ENCODE measurements at places on chromosomes 13 and 19.

DNA sequence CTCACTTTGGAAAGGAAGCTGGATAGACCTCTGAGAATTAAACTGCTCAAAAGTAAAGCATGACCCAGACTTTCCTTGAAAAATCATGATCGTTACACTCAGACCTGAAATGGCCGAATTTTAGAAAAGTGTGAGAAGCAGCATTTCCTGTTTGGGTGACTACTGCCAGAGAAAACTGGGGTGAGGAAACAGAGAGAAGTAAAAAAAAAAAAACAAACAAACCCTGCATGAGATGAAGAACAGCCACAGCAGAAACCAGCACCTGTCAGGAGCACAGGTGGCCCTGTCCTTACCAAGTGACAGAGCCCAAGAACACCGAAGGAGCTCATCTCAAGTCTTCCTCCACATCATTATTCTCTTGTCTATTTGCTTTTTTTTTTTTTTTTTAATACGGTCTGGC lies 12.0 kb upstream of the ADPRHL1 start:
- no peak for DNase-seq

DNA sequence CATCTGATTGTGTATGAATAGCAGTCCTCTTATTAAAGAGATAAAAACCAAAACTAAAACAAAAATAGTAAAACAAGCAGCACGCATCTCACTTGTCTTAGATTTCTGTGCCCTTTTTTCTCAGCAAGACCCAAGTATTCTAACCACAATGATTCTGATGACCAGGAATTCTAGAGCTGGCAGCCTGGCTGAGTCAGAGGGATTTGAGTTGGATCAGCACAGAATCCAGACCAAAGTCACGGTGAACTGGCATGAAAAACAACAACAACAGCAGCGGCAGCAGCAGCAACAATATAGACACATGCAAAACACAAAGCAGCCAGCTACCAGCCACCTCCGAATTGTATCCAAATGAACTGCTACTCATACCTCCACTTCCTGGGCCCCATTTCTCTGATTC lies 360.5 kb downstream of the KCNRG start:
- peak; percentile 34 for DNase-seq

GRCh38 chr19:623974-624373 lies 9.4 kb downstream of the POLRMT start:
- no peak for DNase-seq

- DNase-seq = no peak
These were observed 170.1 kb upstream of the ZNF536 start for GRCh38 chr19:30202060-30202600.

DNA sequence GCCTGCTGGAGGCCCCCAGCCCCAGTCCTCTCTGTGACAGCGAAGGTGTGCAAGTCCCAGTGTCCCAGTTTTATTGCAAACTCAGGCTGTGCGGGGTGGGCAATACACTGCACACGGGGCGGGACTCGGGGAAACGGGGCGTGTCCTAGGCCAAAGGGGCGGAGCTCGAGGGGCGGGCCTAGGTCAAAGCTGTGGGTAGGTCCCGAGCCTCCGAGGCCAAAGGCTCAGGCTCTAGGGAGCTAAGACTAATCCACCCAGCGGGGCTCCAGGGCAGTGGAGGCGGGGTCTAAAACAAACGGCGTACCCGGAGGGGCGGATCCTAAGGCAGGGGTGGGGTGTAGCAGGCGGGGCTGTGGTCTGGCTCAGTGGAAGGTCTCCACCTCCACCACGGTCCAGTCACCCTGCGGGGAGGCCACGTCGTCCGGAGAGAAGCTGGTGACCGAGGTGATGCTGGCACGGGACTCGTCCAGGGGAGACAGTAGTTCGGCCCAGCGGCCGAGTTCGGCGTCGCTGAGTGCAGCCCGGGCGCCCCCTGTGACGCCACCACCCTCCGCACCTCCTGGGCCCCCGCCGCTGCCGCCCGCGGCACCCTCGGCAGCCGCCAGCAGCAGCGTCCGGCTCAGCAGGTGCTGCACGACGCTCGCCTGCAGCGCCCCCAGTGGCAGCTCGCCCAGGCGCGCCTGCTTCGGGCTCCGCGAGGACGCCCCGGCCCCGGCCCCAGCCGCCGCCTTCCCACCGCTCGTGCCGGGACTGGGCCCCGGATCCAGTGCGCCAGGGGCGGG lies 5.3 kb downstream of the PRR36 start:
- peak; percentile 74 for DNase-seq

DNA sequence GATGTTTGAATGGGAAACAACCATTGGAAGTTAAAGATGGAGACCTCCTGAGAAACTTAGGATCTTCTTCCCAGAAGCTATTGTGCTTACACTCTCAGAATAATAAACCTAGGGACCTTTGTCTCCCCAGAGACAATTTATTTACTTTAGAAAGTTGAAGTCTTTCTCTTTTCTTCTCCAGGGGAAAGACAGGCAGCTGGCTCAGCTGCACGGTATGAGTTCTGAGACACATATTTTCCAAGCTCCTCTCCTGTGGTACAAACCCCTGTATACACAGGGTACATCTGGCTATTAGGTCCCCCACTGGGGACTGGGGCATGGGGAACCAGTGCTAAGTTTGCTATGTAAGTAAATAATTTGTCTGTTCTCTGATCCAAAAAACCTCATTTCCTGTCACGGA lies 67.5 kb upstream of the POSTN start:
- no peak for DNase-seq

DNA sequence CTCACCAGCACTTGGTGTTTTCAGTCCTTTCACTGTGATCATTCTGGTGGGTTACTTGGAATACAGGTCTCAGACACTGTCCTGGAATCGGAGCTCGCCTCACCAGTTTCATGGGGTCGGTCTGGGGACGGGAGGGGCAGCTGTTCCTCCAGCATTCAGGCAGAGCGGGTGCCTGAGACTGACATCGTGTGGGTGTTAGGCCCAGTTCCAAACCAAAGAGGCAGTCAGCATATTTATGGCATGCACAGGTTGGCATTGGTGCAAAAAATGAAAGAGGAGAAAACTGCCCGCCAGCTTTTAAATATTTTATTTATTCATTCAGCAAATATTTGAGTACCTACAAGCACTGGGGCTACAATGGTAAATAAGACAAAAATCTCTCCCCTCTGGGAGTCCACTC lies 20.1 kb downstream of the PLEKHF1 start:
- peak; percentile 31 for DNase-seq

DNA sequence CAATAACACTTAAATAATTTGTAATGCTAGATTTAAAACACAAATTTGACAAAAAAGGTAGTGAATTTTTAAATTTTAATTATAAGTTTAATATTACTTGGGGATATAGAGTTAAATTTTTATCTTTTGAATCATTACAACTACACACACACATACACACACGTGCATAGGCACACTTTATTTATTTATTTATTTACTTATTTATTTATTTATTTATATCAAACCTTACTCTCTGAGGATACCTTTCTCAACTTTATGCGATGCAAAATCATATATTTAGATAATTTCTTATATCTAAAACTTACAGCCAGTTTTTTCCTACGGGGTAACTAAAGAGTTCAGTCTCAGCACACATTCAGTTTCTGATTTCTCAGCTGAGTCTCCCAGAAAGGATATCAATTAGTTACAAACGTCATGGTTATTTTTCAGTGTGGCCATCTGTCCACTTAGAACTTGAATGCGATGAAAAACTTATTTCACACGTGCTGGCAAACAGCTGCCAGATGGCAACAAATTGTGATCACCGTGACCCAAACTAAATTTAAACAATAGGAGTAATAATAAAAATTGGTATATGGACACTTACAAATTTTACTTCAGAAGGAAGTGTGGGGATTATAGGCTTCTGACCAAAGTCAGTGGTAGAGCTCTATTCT lies 683.1 kb upstream of the PRR20A start:
- DNase-seq = no peak

- no peak for DNase-seq
These were observed 285.6 kb downstream of the MTUS2 start for GRCh38 chr13:29105779-29106178.

GRCh38 chr13:99313501-99313900 lies 6.3 kb upstream of the GPR183 start:
- DNase-seq = no peak

DNA sequence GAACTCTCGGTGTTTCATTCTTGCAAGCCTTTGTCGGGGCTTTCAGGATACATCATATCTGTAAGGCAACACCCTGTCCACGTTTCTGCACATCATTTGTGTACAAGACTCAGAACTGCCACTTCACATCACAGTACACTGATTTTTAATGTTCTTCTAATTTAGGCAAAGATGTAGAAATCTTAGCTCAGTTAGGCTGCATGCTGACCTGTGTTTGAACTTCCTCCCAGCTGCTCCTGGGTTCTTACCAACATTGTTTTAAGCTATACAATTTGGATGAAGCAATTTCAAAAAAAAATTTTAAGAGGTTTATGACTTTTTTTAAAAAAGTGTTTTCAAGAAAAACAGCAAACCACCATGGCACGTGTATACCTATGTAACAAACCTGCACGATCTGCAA lies 1047.9 kb upstream of the SLC10A2 start:
- no peak for DNase-seq

- no peak for DNase-seq
These were observed 494.6 kb downstream of the MYO16 start for GRCh38 chr13:109123971-109124370.

DNA sequence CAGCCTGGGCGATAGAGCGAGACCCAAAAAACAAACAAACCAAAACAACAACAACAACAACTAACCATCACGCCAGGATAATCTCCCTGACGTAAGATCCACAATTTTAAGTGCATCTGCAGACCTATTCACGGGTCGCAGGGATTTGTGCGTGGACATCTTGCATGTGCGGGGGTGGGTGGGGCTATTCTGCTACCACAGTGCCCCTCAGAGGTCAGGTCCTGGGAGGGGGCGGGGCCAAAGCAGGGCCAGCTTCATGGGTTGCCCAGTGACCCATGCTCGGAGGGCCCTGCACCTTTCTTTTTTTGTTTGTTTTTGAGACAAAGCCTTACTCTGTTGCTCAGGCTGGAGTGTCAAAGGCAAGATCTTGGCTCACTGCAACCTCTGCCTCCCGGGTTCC lies 2.6 kb upstream of the CDC42EP5 start:
- DNase-seq = no peak

GRCh38 chr13:106569233-106570095 lies 1.5 kb upstream of the ARGLU1 start:
- peak; percentile 55 for DNase-seq

DNA sequence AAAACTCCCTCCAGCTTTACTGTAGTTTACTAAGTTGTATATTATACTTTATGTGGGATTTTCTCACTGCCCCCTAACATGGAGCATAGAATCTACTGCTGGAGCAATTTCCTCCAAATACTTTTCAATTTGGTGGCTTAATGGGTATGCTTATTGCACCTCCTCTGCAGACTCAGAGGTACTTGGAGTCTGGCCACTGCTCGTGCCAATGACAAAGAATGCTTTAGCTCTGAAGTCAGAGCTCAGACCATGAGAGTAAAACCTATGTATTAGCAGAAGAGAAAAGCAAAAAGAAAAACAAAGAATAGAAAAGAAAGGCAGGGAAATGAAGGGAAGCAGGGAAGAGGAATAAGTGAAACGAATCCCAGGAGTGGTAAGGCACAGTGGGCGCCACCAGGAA lies 71.9 kb downstream of the SUCLA2 start:
- DNase-seq = no peak

GRCh38 chr13:94030415-94031119 lies 448.9 kb downstream of the DCT start:
- no peak for DNase-seq
